ENCODE measurements at places on chromosomes 16 and 17. TPM values are rescaled to one million over a fixed set of nuclear protein-coding genes. Genes with fewer than 3 reads are reported as not detected.
A peak's percentile ranks its signal among the peaks of the same experiment; 100 is the strongest.

GRCh38 chr17:56786989-56787482 is 46.7 kb downstream of the C17orf67 start:
- no peak for ATAC-seq

GRCh38 chr17:29838961-29839360 is 91.1 kb downstream of the SSH2 start:
- no peak for ATAC-seq

GRCh38 chr17:78923660-78924453 is 1.3 kb downstream of the TIMP2 start:
- ATAC-seq, result no peak

DNA sequence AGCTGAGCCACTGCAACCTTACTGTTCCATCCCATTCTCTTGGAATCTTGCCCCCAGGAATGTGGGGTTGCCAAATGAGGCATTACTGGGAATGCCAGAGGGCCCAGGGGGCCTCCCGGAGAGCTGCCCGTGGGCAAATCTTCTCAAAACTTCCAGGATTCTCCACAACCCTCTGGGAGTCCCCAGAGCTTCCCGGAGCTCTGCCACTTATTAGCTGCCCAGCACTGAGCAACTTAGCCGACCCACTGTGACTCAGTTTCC is 306.0 kb downstream of the FOXL1 start:
- no peak for ATAC-seq

DNA sequence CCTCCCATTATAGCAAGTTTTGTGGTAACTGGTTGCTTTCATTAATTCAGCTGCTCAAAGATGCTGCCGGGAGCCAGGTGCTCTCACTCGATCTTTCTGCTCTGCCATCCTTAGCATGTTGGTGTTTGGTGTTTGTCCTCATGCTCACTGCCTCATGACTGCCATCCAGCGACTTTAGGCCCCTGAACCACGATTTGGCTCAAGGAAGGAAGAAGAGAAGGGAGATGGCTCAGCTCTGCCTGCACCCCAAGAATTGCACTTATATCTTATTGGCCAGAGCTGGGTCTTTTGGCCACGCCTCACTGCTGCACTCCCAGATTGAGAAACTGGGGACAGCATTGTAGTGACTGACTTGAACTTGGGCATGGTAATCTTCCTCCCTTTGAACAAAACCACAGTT is 52.7 kb downstream of the ARSG start:
- ATAC-seq, result no peak

- ATAC-seq, result no peak
Measured at GRCh38 chr17:61449707-61450640, 2.2 kb upstream of the TBX4 start.

DNA sequence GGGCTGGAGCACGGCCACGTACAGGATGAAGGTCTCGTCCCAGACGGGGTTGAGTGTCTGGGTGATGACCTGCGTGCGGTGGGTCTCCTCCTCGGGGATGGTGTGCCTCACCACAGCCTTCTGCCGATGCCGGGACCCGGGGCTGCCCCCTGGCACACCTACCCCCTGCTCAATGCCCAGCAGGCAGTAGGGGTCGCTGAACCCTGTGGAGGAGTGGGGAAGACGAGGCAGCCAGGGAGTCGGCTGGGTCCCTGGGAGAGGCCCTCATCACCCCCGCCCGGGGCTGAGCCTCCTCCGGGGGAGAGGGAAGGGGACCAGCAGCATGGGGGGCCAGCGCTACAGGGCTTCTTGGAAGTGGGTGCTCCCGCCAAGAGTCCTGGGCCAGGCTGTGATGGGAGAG is 1.8 kb downstream of the UNC13D start:
- no peak for ATAC-seq

DNA sequence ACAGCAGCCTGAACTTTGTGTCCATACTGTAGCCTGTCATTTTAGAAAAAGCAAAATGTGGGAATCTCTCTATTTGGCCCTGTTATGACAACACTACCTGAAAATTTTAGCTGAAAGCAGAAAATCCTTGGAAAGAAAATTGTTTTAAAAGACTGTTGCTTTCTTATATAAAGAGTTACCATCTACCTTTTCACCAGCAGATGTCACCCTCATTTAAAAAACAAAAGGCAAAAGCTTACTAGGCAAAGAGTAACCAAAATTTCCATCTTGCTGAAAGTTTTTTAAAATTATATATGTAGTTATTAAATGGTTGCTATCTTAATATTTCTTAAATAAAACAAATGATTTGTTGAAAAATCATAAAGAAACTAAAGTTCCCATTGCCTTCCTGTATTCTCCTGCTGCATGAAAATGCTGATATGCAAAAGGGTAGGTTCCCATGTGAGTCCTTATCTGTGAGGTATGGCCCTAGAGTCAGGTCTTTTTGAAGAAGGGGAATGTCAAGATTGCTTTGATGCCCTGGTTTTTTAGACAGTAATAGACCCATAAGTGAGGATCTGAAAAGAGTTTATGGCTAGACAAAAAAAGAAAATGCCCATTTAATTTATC is 61.0 kb downstream of the TNRC6C start:
- no peak for ATAC-seq

GRCh38 chr17:11990363-11990983 is 6.8 kb downstream of the ZNF18 start:
- no peak for ATAC-seq

DNA sequence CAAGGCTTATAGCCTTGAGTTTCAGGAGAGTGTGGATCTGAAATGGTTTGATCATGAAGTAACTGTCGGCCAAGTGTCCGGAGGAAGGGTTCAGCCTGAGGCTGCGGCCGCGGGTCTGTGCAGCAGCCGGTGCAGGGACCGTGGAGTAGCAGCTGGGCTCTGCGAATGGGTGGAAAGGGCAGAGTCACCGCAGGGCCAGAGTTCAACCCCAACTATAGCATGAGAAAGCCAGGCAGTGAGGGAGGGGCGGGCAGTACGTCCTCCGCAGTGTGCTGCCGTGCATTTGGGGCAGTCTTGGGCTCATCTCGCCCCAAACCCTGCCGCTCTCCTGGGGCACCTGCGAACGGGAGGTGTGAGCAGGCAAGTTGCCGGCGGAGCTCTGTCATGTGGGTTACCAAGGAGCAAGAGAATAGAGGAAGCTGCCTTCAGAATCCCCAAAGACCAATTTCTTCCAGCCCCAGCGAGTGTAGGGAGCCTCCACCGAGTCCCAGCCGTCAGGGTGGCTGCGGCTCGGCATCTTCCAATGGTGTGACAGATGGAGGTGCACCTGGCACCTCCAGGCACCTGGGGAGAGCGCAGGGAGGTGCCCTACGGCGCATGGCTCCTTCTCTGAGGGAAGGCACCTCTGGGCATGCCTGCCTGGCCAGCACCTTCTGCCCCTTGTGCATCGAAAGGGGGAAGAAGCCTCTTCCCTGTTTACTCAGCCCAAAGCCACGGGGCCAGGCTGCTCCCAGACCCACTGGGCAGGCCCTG is 87.3 kb downstream of the RPA1 start:
- no peak for ATAC-seq

DNA sequence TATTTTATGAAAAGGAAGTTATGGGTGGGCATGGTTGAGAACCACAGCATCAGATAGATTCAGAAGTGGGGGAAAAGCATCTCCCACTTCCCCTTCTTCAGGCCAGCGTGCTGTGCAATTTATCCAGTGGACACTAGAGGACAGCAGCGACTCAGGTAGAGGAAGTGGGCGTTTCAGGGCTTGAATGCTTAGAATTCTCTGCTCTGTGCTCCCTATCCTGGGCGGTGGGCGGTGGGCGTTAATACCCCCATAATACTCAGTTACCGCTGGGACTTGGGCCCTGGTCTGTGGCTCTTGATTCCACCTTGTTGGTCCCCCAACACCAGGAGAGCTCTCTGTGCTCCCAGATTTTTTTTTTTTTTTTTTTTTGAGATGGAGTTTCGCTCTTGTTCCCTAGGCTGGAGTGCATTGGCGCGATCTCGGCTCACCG is 3.7 kb upstream of the LYZL6 start:
- ATAC-seq, result no peak

DNA sequence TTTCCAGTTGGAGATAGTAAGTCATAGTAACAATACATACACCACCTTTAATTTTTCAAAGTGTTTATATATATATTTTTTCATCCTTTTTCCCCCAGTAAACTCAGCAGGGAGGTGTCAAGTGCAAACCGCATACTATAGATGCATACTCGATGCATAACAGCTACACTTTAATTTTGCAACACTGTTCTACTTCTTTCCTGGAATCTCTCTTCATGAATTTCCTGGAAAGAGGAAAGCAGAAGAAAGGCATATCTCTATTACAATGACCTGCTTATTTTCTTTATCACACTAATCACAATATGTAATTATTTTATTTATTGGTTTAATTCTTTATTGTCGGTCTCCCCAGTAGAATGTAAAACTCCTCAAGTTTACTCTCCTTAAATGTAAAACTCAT is 140.0 kb downstream of the SNX11 start:
- no peak for ATAC-seq

DNA sequence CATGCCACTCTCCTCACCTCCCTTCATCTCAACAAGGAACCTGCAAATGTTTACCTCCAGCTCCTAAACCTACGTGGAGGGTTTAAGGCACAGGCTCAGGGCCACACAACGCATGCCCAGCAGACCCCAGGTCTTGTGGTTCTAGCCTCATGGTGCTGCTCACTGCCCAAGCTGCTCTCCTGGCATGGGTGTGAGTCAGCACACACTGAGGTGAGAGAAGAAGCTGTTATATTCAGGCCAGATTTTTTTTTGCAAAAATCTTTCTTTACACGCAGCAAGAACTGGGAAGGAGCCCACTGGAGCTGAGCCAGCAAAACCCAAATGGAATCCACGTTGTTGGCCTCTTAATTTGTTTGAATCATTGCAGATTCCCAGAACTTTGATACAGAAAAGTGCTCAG is 5.5 kb upstream of the C16orf96 start:
- ATAC-seq, result no peak

- ATAC-seq, result peak; percentile 61
Measured at GRCh38 chr17:66799849-66800537, 34.9 kb upstream of the CACNG5 start.

GRCh38 chr17:44780161-44780560 is 21.4 kb downstream of the ADAM11 start:
- ATAC-seq, result no peak

DNA sequence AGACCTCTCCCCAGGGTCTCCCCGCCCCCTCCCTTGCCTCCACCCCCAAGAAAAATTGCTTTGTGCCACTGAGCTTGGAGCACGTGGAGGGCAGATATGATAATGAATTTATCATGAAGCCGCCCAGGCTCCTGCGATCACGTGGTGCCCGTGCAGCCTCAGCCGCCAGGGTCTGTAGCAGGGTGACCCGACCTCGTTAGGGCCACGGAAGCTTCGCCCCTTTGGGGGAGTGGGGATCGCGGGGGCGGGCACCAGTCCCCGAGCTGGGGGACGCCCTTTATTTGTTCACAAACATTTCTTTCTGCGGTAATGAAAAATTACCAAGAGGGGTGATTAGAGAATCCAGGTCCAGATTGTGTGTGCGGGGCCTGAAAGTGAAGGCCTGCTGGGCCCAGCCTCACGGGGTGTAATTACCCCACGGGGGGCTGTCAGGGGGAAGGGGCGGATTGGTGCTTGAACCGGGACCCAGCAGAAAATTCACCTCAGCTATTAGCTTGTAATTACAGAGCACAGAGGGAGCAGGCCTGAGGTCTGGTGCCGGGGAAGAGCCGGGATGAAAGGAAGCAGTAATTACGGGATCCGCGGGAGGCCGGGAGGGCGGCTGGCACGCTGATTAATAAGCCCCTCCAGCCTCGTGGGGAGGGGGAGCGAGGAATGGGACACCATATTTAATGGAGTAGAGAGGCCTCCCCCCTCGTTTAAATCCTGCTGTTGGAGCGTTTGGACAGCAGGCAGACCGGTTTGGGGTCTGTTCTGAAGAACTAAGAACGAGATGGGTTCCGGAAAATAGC is 13.3 kb downstream of the GSE1 start:
- ATAC-seq, result no peak

DNA sequence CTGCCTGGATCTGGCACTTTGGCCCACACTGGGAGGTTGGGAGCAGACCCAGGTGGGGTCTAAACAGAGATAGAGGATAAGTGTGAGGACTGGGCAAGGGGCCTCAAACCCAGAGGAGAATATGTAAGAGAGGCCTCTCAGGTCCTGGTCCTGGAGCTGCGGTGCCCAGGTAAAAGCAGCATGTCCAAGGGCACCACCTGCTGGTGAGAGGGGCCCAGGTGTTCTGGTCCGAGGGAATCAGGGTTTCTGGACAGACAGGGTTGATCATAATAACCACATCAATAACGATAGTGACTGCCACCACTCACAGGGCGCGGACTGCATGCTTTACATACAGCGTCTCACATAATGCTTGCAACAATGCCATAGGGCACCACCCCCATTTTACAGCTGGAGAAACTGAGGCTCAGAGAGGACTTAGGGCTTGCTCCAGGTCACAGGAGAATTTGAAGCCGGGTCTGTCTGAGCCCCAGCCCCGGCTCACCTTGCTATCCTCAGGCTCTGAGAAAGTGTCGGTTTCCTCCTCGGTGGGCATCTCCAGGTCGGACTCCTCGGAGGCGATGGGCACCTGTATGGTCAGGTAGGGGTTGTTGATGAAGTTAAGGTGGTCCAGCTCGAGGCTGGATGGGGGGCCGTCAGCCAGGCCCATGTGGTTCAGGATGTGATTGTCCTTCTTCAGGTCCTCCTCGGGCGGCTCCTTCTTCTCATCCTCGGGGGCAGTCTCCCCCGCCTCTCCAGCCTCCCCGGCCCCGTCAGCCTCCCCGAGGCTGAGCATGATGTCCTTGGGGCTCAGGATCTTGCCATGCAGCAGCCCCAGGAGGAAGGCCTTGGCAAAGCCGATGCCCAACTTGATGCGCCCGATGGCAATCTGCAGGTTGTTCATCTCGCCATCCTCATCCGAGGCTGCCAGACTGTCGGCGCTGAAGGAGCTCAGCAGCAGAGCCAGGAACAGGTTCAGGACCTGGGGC is 19.1 kb upstream of the CD79B start:
- no peak for ATAC-seq

DNA sequence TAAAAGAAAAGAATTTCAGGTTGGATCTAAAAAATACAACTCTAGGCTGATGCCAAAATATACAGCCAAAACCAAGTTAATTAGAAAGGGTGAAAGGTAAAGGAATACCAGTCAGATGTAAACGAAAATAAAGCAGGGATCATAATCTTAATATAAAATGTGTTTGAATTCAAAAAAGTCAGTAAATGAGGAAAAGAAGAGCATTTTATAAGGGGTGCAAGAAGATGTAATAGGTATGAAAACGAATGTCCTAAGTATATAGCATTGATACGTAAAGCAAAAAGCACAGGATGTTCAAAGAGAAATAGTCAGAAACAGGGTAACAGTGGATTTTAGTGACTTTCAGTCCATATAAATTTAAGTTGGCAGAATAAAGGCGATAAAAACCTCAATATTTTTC is 2.5 kb downstream of the OR3A1 start:
- ATAC-seq, result no peak

SLC9A5 gene
- total RNA-seq, result 0.27 TPM

C1QL1 gene
- 7.1 TPM for total RNA-seq

KRTAP4-9 gene
- total RNA-seq, result not detected

KRT12 gene
- not detected for total RNA-seq

All from gastroesophageal sphincter (tissue), 4 donors.